Stimulated activated naive CD8-positive, alpha-beta T cell treated with anti-CD3 and anti-CD28 coated beads, Interleukin-15, Interleukin-2, amounts not matched to agents 100 U/mL and 50 U/mL, for 24 hours (primary cell): ENCODE measurements at places on chromosomes 16 and 17.

DNA sequence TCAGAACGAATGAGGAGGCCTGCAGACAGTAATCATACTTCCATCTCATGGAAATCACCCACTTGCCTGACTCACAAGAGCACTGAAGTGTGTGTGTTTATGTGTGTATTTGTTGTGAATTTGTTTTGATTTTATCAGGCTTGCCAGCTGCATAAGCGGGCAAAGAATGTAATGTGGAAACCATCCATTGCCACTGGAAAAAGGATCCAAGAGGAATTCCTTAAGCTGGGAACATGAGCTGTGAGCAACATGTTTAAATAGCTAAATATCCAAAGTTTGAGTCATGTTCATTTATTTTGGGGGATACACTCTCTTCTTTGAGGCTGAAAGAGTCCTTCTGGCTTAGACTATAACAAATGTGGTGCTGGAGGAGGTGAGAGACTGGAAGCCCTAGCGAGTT is 198.4 kb upstream of the TBX2 start:
- no peak for DNase-seq

- DNase-seq: no peak
These were observed 348.6 kb downstream of the SEC14L1 start for GRCh38 chr17:77489239-77489892.

DNA sequence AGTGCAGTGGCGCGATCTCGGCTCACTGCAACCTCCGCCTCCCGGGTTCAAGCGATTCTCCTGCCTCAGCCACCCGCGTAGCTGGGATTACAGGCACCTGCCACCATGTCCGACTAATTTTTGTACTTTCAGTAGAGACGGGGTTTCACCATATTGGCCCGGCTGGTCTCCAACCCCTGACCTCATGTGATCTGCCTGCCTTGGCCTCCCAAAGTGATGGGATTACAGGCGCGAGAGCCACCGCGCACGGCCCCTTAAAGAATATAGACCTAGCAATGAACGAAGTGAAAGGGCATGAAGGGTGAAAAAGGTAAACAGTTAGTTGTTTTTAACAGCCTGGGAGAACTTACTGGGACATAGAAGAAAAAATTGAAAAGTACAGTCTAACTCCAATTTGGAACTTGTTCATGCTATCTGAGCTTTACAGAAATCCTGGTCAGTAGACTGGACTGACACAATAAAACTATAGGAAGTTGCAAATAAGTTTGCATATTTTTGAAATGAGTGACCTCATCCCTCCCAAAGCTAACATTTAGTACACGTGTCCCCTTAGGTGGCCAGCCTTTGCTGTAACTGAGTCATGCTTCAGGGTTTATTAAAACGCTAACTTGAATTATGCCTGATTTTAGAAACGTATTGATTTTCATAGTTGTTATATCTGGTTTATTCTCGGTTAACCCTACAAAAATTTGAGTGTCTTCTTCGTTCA is 1.8 kb downstream of the COG1 start:
- no peak for DNase-seq

- no peak for DNase-seq
These were observed 151.7 kb downstream of the RBFOX3 start for GRCh38 chr17:79459003-79459655.

DNA sequence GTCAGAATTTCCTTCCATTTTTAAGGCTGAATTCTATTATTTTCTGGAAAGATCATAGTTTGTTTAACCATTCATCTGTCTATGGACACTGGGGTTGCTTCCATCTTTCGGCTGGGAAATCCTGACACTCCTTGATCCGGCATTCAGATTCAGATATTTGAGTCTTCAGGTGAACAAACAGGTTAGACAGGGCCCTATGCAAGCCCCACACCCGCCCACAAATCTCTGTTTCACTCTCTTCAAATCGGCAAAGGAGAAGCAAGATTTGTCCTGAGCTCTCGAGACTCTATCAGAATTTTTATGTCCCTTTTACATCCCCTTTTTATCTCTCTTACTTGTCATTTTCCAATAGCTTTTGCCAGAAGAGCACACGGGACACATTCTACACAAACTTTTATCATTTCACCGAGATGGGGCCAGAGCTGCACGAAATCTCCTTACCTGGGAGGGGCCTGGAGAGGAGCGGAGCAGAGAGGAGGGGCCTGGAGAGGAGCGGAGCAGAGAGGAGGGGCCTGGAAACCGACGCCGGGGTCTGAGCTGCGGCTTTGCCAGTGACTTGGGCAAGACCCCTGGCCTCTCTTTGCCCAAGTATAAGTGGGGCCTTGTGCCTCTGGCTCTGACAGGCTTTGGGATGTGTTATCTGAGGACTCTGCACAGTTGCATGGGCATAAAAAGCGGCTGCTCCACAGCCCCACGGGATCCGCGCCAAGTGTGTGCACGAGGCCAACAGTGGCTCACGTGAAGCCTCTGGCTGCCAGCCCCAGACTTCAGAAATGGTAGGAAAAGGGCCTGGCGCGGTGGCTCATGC is 54.3 kb upstream of the RBFOX3 start:
- DNase-seq: no peak

DNA sequence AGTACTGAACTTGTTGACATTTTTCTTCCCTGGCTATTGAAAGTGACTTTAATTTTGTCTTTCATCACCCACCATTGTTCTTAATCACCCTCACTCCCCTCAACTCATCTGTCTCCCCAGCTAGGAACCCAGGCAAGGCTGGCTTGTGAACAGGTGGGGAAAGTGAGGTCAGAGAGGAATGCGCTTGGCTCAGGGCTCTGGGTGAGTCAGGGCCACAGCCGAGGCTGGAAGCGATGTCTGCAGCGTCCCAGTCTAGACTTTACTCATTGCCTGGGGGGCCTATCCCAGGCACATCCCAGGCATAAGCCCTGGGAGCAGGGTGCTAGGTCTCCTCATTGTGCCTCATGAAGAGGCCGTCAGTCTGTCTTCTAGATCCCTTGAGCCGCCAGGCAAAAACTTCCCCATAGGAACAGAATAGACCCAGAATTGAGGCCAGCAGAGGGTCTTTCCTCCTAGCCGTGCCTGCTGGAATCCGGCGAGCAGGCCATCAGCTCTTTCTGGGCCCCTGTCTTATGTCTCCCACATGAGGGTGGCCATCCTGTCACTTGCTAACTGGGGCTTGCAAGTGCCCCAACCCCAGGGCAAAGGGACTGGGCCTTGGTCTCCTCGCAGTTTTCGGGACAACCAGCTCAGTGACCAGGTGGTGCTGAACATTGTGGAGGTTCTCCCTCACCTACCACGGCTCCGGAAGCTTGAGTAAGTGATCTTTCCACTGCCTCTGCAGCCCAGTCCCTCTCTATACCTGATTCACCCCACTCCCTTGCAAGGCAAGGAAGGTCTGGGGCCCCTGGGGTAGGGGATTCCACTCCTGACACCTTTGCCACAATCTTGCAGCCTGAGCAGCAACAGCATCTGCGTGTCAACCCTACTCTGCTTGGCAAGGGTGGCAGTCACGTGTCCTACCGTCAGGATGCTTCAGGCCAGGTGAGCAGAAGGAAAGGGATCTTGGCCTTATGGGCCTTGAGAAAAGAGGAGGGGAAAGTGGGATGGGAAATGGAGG is 40.1 kb downstream of the NLRC5 start:
- DNase-seq: no peak

GRCh38 chr17:78497115-78497540 is 80.1 kb downstream of the DNAH17 start:
- peak; percentile 55 for DNase-seq

DNA sequence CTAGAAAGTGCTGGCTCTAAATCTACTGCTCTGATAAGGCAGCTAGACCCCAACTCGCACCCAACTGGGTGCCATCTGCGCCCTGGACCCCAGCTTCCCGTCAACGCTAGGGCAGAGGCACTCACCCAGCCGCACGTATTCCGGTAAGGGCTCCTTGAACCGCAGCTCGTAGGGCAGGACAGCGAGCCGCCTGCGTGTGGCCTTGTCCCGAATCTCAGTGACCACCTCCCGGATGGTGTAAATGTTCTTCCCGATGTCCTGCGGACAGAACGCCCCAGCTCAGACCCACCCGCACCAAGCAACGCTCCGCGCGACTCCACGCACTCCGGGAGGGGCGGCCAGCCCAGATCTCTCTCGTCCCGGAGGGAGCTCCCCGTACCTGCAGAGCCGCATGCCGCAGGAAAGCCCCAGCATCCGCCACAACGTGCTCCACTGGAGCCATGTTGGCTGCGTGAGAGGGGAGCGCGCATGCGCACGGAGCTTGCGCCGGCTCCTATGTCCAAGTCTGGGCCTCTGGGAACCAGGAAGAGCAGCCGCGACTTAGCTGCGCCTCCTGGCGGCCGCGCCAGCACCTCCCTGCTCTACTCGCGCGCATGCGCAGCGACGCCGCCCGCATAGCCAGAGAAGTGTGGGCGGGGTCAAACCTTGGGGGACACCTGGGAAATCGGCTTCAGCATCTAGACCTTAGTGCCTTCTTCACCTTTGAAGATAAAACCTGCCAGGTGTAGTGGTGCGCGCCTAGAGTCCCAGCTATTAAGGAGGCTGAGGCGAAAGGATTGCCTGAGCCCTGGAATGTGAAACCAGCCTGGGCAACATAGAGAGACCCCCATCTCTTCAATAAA is at the start of gene NOB1:
TSS of gene NOB1 (minus strand) at position 458 of the 842 bp plus-strand sequence. CDS start at position 442, 16 bp downstream.
- peak; percentile 97 for DNase-seq

- peak; percentile 34 for DNase-seq
These were observed 25.0 kb downstream of the HOXB1 start for GRCh38 chr17:48505788-48506187.

GRCh38 chr17:58694826-58695225 is 2.4 kb downstream of the RAD51C start:
- no peak for DNase-seq

GRCh38 chr16:21223787-21224186 is 9.7 kb upstream of the ANKS4B start:
- no peak for DNase-seq

GRCh38 chr17:1945621-1946020 is 79.5 kb downstream of the RTN4RL1 start:
- no peak for DNase-seq

GRCh38 chr17:72093707-72094106 is 27.1 kb upstream of the SOX9 start:
- DNase-seq: no peak

GRCh38 chr16:88763502-88764053 is 21.4 kb downstream of the PIEZO1 start:
- DNase-seq: no peak

DNA sequence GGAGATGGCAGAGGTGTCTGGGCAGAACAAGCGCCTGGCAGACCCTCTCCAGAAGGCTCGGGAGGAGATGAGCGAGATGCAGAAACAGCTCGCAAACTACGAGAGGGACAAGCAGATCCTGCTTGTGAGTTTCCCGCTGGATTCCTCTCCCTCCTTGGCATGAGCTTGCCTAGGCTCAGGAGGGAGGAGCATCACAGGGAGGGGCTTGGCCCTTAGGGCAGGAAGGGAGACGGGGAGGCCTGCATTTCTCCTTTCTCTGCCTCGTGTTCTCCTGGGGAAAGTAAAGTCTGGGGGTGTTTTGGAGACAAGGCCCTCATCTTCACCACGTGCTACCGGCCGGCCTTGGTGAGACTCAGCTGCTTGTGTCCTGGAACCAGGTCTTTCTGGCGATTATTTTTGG is 18.0 kb upstream of the DBNDD1 start:
- no peak for DNase-seq

GRCh38 chr17:59725691-59726090 is 18.2 kb downstream of the VMP1 start:
- DNase-seq: no peak

DNA sequence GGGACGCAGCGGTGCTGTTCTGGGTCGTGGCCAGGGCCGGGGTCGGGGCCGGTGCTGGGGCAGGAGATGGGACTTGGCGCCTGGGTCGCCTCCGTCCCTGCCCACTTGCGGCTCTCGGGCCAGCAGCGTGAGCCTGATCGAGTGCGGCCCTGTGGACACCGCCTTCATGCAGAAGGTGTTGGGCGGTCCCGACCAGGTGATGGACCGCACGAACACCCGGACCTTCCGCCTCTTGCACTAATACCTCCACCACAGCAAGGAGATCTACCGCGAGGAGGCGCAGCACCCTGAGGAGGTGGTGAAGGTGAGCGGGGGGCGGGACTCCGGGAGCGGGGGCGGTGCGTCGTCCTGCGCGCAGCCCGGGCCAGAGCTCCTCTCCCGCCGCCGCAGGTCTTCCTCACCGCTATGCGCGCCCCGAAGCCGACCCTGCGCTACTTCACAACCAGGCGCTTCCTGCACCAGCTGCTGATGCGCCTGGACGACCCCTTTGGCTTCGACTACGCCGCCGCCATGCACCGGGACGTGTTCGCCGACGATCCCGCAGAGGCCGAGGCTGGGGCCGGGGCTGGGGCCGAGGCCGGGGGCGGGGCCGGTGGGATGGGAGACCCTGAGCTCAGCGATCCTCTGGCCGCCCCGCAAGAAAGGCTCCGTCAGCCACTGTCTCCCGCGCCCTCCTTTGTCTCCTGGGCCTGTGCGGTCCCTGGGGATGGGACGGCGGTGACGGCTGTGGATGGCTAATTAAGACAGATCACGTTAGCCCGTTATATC is 4.5 kb upstream of the HSD17B1 start:
- peak; percentile 87 for DNase-seq

- DNase-seq: no peak
These were observed 262.4 kb upstream of the CDH8 start for GRCh38 chr16:62298600-62298999.

DNA sequence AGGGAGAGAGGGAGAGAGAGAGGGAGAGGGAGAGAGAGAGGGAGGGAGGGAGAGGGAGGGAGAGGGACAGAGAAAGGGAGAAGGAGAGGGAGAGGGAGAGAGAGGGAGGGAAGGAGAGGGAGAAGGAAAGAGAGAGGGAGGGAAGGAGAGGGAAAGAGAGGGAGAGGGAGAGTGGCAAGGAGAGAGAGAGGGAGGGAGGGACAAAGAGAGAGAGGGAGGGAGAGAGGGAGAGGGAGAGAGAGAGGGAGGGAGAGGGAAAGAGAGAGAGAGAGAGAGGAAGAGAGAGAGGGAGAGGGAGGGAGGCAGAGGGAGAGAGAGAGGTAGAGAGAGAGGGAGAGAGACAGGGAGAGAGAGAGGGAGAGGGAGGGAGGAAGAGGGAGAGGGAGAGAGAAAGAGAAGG is 73.5 kb downstream of the AXIN2 start:
- no peak for DNase-seq

DNA sequence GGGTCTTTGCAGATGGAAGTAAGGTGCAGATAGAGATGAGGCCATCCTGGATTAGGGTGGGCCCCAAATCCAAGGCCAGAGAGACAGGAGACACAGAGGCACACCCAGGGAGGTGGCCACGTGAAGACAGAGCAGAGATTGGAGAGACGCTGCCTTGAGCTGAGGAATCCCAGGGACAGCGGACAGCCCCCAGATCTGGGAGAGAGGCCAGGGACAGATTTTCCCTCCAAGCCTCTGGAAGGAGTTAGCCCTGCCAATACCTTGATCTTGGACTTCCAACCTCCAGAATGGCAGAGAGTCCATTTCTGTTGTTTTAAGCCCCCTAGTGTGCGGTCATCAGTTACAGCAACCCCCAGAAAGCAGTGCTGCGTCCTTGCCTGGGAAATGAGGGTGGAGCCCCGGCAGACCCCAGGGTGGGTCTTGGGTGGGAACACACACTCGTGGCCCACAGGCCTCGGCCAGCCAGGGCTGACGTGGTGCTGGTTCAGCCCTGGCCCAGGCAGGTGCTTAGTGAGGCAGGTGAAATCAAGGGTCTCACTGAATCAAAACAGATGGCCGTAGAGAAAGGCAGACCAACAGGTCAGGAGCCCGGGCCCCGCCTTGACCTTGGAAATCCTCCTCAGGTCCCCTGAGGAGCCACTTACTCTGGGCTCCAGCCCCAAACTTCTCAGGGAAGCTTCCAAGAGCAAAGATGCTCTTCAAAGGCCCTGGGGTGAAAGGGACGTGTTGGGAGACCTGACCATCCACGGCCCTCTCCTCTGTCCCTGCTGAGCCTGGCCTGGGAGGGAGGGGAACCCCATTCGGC is 169.3 kb downstream of the RBFOX3 start:
- DNase-seq: no peak
